Suppressor macrophage treated with lipopolysaccharide for 1 hour (primary cell): ENCODE measurements at places on chromosomes 11 and 22.

DNA sequence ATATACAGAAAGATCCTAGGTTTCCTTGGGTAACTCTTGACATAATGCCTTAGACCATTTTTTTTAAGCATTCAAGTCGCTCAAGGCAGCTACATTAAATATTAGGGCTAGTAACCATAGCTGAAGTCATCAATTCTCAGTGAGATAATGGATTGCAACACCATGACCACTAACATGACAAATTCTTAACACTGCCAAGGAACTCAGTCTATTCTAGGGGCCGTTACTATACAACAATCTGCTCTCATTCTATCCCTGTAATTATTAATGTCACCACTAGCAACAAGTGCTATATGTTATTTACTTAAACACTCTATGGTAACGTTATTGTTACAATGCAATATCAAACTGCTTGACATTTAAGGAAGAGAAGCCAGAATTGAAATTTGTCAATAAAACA, 3.2 kb upstream of the STK33 start:
- no peak for DNase-seq

DNA sequence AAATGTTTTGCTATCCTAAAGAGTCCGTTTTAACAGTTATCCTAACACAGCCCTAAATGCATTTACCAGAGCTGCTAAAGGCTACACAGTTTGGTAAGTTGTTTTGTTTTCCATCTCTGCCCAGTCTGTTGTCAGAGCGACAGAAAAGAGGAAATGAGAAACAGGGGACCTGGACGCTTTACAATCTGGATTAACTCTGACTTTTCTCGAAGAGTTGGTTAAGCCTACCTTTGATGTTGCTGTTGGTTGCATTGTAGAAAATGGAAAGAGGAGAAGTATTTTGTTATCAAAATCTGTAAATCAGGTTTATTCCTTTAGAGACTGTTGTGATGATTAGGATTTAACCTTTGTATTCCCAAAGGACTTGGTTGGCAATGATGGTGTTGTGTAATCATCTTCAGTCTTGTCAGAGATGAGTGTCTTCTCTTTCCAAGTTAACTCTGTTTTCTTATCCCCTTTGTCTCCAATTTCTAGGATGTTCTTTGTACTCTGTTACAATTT, 481 bp downstream of the ANGPTL5 start:
- peak; percentile 44 for DNase-seq

- no peak for DNase-seq
These were observed 155.1 kb downstream of the SPON1 start for GRCh38 chr11:14117632-14118031.

GRCh38 chr11:28366549-28367346, 258.6 kb downstream of the METTL15 start:
- no peak for DNase-seq

DNA sequence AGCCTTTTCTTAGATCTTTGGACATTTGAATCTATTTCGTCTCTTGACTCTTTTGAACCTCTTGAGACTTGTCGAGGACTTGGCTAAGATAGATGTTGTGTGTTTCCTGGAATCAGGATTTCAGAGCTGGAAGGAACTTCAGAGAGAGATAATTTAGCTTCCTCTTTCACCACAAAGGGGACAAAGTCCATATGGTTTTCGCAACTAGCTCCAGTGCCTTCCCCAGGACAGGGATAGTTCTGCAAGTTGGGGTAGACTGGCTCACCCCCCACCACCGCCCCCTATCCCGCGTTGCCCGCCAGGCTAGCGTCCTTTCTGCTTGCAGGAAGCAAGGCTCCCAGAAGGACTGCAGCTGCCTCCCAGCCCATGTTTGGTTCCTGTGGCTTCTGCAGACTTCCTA, 75.7 kb upstream of the MYO18B start:
- peak; percentile 35 for DNase-seq

DNA sequence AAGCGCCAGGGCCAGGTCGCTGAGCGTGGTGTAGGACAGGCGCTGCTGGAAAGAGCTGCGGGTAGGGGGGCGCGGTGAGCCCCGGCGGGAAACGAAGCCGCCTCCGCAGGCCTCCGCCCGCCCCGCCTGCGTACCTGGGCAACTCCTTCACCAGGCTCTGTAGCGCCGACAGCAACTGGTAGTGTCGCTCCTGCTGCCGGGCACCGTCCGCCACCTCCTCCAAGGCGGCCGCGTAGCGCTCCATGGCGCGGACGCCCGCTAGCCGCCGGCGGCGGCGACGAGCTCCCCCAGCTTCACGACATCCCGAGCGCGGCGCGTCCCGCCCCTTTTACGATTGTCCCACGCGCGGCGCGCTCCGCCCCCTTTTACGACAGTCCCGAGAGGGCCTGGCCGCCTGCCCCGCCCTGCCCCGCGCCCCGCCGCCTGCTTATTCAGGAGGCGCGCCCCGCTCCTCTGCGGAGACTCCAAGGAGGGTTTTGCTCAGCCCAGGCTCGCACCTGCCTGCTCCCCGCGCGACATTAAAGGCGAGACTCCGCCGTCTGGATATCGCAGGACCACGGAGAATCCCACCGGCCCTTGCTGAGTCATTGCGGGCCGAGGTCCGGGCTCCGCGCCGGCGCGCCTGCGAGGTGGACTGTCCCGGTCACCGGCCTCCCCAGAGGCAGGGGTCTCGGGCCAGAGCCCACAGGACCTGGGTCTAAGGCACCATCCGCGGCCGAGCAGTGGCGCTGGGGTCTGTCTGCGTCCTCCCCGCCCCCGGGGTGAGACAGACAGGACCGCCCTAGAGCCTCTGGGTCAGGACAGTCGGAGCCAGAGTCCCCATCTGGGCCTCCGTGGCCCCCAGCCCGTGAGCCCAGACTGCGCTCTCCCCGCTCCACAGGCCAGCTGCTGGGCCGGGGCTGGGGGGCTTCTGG, at the start of gene DGCR6L:
DGCR6L (minus strand) TSS at position 316 of the 914 bp plus-strand sequence; CDS start at position 244, 72 bp downstream.
- DNase-seq = peak; percentile 98

DNA sequence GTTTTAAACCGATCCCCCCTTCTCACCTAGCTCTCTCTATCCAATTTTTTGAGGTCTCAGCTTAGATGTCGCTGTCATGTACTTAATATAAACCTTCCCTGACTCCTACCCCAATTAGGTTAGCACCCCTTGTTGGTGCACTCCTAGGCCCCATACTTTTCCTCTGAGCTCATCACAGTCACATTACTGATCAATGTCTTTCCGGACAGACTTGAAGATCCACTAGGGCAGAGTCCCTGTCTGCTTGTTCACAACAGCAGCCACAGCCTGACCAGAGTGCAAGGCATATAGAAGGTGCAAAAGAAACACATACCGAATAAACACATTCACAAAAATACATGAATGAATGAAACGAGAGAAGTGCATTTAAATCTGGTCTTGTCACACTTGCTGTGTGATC, 261.0 kb upstream of the NARS2 start:
- DNase-seq = no peak

DNA sequence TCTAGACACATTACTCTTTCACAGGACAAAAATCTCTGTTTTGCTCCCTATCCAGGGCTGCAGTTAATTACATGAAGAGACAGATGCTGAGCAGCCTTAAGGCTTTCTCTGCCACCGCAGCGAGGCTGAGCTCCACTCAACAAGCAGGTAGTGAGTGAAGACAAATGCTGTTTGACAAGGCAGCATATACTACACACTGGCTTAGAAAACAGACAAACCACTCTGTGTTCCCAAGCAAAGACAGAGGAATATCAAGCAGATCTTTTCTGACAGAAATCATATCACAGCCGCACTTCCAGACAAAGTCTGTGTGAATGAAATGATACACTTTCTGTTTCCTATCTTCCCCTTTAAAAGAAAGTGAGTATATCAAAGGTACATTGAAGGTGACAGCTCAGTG, 368.1 kb downstream of the DCDC1 start:
- no peak for DNase-seq

DNA sequence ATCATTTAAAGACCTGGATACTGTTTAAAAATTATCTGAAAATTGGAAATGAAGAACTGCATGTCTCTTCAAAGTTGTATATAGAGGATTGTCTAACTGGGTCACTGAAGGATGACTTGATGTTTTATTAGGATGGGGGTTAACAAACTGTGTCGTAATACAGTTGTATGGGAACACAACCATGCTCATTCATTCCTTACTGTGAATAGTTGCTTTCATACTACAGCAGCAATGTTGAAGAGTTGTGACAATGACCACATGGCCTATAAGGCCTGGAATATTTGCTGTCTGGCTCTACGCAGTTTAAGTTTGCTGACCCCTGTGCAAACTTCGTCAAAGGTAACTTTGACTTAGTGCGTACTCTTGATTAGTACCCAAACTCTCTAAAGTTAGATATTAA, 38.4 kb downstream of the FDX1 start:
- DNase-seq = no peak

DNA sequence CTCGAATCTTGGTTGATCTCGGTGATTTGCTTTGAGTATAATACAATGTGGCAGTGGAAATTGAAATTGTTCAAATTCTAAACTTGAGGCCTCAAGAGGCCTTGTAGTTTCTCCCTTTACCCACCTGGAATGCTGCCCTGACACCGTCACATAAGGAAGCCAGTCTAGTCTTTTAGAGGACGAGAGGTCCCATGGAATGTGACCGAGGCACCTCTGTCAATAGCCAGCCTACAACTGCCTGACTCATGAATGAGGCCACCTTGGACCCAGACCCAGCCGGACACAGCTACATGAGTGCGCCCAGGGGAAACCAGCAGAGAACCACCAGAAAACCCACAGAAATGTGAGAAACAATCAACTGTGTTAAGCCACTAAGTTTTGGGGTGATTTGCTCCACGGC, 52.5 kb downstream of the RPL27A start:
- no peak for DNase-seq
